Mononuclear cell (primary cell): ENCODE measurements at places on chromosomes 6 and 20. TPM values are rescaled to one million over a fixed set of nuclear protein-coding genes. Genes with fewer than 3 reads are reported as not detected.

Gene SUMO4
- 16.9 TPM for total RNA-seq

Gene SF3B5
- total RNA-seq: 86.1 TPM

Gene RAE1
- 37.6 TPM for total RNA-seq

Gene C6orf58
- not detected for total RNA-seq

Gene CEP162
- total RNA-seq: 6.3 TPM

Gene SLC26A8
- total RNA-seq: 0.10 TPM

Gene FOXQ1
- total RNA-seq: not detected

Gene ADGRF4
- not detected for total RNA-seq

Gene CLVS2
- total RNA-seq: under 0.01 TPM

Gene VNN1
- total RNA-seq: 2.7 TPM

Gene SYCP2
- total RNA-seq: 1.8 TPM

Gene KHDRBS2
- 2.4 TPM for total RNA-seq

Gene TMEM74B
- total RNA-seq: not detected

Gene DPPA5
- total RNA-seq: not detected

Gene NEU1
- 19.4 TPM for total RNA-seq
